ENCODE measurements at places on chromosomes 13 and 19. TPM values are rescaled to one million over a fixed set of nuclear protein-coding genes. Genes with fewer than 3 reads are reported as not detected.

GRCh38 chr13:102018716-102019115, 383.1 kb downstream of the FGF14 start:
- H3K36me3 ChIP-seq = no peaks in the 10 kb centered on the region
- no peak overlapping the region for H3K4me3 ChIP-seq
- no peak for DNase-seq
- H3K27me3 ChIP-seq = no peaks in the 10 kb centered on the region
- no peaks in the 10 kb centered on the region for H3K4me1 ChIP-seq

DHX34 gene
- 28.7 TPM for total RNA-seq

RAP2A gene
- 19.7 TPM for total RNA-seq

DNA sequence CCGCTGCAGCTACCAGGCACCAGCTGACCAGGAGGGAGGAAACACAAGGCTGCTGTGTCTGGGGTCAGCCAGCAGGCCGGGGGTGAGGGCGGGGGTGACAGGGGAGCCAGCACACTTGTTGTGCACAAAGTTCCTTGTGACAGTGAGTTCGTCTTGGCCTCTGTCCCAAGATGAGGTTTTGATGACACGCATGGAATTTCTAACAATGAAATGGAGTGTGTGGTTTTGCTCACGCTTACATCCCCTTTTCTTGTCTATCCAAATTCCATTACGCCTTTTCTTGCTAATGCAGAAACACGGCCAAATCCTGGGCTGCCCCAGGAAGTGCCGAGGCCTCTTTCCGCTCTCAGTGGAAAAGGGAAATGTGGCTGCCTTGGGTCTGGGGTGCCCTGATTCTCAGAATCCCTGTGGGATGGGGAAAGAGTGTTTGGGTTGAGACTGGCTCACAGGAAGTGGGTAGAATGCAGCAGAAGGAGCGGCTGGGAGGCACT, 73.8 kb downstream of the GADD45B start:
- H3K4me3 ChIP-seq = no peak overlapping the region
- no peaks in the 10 kb centered on the region for H3K27me3 ChIP-seq

- no peak overlapping the region for H3K4me3 ChIP-seq
- H3K27me3 ChIP-seq = no peaks in the 10 kb centered on the region
- H3K4me1 ChIP-seq = peaks cover 28% of the 10 kb centered on the region
These were observed 134.4 kb downstream of the KL start for GRCh38 chr13:33150662-33151061.

DNA sequence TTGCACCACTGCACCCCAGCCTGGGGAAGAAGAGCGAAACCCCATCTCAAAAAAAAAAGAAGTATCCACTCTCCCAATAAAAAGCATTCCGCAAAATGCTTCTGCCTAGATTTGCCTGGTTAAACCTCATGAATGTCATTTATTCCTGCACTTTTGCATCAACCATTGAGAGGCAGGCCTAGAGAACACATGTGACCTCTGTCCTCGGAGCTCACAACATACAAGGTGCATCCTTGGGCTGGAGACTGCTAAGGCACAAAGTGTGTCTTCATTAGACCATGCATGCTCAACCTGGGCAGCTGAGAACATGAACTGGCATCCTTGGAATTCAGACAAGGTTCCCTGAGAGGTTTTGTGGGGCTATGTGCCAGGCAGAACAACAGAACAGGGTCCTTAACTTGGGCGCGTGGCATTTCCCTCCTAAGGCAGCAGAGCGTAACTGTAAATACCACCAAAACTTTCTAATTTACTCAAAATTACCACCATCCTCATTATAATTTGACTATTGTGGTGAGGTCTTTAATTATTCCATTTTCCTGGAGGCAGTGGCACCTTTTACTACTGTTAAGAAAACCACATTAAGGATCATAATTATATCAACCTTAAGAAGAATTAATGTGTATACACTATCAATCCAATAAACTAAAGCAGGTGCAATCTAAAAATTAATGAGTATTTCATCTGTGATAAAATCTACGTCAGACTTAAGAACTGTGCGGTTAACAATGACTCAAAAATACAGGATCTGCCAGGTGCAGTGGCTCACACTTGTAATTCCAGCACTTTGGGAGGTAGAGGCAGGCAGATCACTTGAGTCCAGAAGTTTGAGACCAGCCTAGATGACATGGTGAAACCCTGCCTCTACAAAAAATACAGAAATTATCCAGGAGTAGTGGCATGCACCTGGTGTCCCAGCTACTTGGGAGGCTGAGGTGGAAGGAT, 13.8 kb downstream of the RCBTB1 start:
- no peaks in the 10 kb centered on the region for H3K36me3 ChIP-seq
- no peaks in the 10 kb centered on the region for H3K27me3 ChIP-seq
- DNase-seq = no peak
- no peaks in the 10 kb centered on the region for H3K4me1 ChIP-seq
- no peak overlapping the region for H3K4me3 ChIP-seq

- H3K36me3 ChIP-seq = no peaks in the 10 kb centered on the region
- H3K4me3 ChIP-seq = no peak overlapping the region
- no peaks in the 10 kb centered on the region for H3K27me3 ChIP-seq
- H3K4me1 ChIP-seq = no peaks in the 10 kb centered on the region
These were observed 14.1 kb upstream of the PCDH8 start for GRCh38 chr13:52862358-52863206.

- no peaks in the 10 kb centered on the region for H3K36me3 ChIP-seq
- H3K27me3 ChIP-seq = no peaks in the 10 kb centered on the region
- no peak overlapping the region for H3K27ac ChIP-seq
- no peak for DNase-seq
- H3K4me1 ChIP-seq = no peaks in the 10 kb centered on the region
- no peak overlapping the region for H3K4me3 ChIP-seq
These were observed 12.4 kb downstream of the ATP12A start for GRCh38 chr13:24692561-24692960.

CD33 gene
- total RNA-seq = not detected

OSCAR gene
- total RNA-seq = 0.23 TPM

- H3K36me3 ChIP-seq = no peaks in the 10 kb centered on the region
- no peak overlapping the region for H3K4me3 ChIP-seq
- no peak overlapping the region for H3K27ac ChIP-seq
- peaks cover 4% of the 10 kb centered on the region for H3K4me1 ChIP-seq
- no peak for DNase-seq
These were observed 33.7 kb downstream of the EEF1AKMT1 start for GRCh38 chr13:20740021-20740420.

DNA sequence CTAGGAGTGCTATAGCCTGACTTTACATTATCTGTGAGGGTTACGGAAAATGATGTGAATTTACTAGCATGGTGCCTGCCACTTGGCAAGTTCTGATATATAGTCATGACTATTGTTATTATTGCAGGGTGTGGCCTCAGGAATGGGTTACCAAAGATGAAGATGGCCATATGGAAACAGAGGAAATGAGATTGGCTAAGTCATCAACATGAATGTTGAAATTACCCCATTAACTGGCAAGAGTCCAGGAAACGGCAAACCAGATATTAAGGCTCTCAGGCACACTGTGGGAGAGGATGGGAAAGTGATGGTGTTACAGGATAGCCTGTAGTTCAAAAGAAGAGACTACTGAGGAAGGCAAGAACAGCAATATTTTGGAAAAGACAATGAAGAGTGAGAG, 183.3 kb downstream of the KCNRG start:
- DNase-seq = no peak
- no peaks in the 10 kb centered on the region for H3K4me1 ChIP-seq
- no peaks in the 10 kb centered on the region for H3K36me3 ChIP-seq
- no peak overlapping the region for H3K4me3 ChIP-seq

ATP8A2 gene
- 0.09 TPM for total RNA-seq

DNA sequence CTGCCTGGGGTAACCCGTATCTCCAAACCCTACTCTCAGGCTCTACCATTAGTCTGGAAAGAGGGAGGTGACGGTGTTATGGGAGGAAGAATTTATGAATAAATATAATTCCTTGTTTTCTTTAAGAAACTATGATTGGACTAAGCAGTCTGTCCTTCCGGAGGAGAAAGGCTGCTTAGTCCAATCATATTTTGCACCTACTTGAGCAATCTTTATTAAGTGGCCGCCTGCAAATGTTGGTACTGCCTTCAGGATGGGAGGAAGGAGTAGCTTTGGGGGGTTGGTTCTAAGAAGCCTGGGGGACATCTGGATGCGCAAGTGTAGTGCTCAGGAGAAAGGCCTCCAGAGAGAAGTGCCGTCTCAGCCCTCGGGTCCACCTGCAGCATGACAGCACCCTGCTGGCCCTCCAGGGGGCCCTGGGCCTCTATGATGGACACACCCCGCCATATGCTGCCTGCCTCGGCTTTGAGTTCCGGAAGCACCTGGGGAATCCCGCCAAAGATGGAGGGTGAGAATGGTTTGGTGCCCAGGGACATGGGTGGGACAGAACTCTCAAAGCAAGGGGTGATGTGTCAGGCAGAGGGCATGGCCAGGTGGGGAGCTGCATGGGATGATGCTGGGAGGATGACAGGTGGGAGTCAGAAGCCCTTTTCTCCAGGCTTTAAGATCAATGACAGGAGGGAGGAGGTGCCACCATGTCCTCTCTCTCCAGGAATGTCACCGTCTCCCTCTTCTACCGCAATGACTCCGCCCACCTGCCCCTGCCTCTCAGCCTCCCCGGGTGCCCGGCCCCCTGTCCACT, 4.1 kb downstream of the ACP4 start:
- no peak overlapping the region for H3K4me3 ChIP-seq
- peak; percentile 69 for DNase-seq
- H3K27me3 ChIP-seq = no peaks in the 10 kb centered on the region
- H3K36me3 ChIP-seq = peaks cover 8% of the 10 kb centered on the region
- peak overlapping the region; percentile 30 for H3K27ac ChIP-seq

GRCh38 chr13:51816604-51817249, 12.8 kb upstream of the DHRS12 start:
- H3K4me1 ChIP-seq = no peaks in the 10 kb centered on the region
- H3K36me3 ChIP-seq = no peaks in the 10 kb centered on the region
- no peak overlapping the region for H3K4me3 ChIP-seq
- H3K27ac ChIP-seq = no peak overlapping the region
- no peak for DNase-seq

UHRF1 gene
- 47.6 TPM for total RNA-seq

- H3K36me3 ChIP-seq = no peaks in the 10 kb centered on the region
- H3K4me1 ChIP-seq = 0 out of 2 replicates have a peak, but pooled peaks cover 7% of the 10 kb centered on the region
- peak; percentile 82 for DNase-seq
- H3K27ac ChIP-seq = peak within 1 kb of the TSS; percentile 64
- H3K27me3 ChIP-seq = no peaks in the 10 kb centered on the region
- peak within 1 kb of the TSS; percentile 74 for H3K4me3 ChIP-seq
These were observed at the start of gene WIZ for GRCh38 chr19:15449620-15450527. TSS of gene WIZ (minus strand) at chr19:15449956. CDS start at chr19:15448307, 1,649 bp downstream.

ZNF433 gene
- 1.3 TPM for total RNA-seq

DNA sequence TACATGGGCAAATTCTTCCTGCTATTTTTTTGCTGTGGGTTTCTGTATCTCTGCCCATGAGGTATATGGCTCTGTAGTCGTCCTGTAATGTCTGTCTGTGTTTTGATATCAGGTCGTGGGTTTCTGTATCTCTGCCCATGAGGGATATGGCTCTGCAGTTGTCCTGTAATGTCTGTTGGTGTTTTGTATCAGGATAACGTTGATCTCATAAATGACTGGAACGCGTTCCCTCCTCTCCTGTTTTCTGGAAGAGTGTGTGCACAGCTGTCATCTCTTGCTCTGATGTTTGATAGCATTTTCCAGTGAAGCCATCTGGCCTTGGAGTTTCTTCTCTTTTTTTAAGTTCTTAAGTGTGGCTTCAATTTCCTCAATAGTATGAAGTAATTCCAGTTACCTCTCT, 57.2 kb downstream of the SOX1 start:
- H3K36me3 ChIP-seq = no peaks in the 10 kb centered on the region
- peaks cover 2% of the 10 kb centered on the region for H3K27me3 ChIP-seq
- H3K4me3 ChIP-seq = no peak overlapping the region
- H3K27ac ChIP-seq = no peak overlapping the region
- DNase-seq = no peak

DNA sequence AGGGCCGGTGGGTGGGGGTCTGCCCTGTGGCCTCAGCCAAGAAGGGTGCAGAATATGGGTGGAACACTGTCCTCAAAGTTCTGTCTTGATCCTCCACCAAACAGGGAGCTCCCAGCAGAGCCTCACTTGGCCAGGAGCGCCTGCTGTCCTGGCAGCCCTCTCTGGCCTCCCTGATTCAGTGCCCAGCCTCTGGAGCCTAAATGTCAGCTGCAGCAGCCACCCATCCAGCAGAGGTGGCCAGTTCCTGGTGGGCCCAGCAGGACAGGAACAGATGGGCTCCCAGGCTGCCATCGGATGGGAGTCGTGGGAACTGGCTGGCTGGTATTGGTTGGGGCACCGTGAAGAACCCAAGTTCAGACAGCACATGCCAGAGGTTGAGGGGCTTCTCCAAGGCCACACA, 1.8 kb upstream of the USE1 start:
- H3K27me3 ChIP-seq = no peaks in the 10 kb centered on the region
- DNase-seq = no peak
- H3K4me3 ChIP-seq = no peak overlapping the region
- peaks cover 9% of the 10 kb centered on the region for H3K4me1 ChIP-seq

DNA sequence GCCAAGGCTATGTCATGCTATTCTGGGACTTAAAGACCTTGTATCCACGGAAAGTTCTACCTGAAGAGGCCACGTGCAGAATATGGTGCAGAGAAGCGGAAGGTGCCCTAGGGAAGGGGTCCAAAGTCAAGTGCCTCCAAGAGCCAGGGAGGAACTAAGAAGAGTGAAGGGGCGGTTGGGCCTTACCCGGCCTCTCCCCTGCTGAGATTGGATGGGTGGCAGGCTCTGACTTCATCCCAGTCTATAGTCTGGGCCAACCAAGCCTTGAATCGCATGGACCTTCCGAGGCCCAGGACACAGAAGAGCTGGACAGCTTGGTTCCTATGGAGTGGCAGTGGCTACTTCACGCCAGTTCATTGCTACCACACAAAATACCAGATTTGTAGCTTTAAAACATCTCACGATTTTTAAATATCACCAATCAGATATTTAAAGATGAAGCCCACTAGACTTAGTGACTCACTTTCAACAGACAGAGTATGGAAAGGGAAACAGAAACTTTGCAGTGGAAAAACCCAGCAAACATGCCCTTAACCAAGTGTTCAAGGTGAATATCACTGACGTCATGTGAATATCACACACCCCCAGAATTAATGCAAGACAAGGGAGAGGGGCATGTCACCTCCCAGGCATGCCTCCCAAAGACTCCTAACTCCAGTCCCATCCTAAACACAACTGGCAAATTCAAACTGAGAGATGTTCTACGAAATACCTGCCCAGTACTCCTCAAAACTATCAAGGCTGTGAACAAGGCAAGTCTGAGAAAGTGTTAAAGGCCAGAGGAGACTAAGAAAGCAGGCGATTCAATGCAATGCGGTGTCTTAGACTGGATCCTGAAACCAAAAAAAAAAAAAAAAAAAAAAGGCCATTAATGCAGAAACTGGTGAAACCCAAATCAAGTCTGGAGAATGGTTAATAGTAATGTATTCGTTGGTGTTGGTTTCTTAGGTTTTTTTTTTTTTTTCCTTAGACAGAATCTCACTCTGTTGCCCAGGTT, 10.2 kb downstream of the C19orf12 start:
- no peaks in the 10 kb centered on the region for H3K27me3 ChIP-seq
- H3K27ac ChIP-seq = no peak overlapping the region
- H3K4me3 ChIP-seq = no peak overlapping the region
- H3K36me3 ChIP-seq = no peaks in the 10 kb centered on the region

KLK3 gene
- total RNA-seq = not detected

- H3K27me3 ChIP-seq = no peaks in the 10 kb centered on the region
- no peak overlapping the region for H3K4me3 ChIP-seq
- H3K36me3 ChIP-seq = no peaks in the 10 kb centered on the region
These were observed 60.9 kb downstream of the THSD1 start for GRCh38 chr13:52345048-52345447.

IGFL3 gene
- not detected for total RNA-seq

- H3K4me1 ChIP-seq = peaks cover 4% of the 10 kb centered on the region
- H3K27ac ChIP-seq = no peak overlapping the region
- H3K4me3 ChIP-seq = no peak overlapping the region
- no peaks in the 10 kb centered on the region for H3K27me3 ChIP-seq
- DNase-seq = no peak
- H3K36me3 ChIP-seq = no peaks in the 10 kb centered on the region
These were observed 6.8 kb upstream of the ANKRD10 start for GRCh38 chr13:110921695-110922094.

SPC24 gene
- total RNA-seq = 44.8 TPM
